AG08396 (cell line): ENCODE measurements at places on chromosomes 5 and 9.

DNA sequence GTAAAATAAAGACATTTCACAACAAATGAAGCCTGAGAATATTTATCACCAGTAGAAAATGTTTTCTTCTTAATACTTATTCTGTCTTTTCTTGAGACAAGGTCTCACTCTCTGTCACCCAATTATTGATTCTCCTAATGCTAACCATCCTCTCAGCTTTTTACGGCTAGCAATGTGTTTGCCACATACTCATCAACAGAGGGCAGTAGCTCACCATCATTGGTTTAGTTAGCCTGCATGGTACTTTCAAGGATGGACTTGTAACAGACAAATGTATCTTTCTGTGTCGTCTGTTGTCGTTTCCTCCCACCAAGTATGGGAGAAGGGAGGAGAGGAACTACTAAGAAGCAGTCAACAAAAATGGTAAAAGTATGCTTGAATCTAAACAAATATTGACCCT is 5.9 kb upstream of the ACO1 start:
- DNase-seq = peak; percentile 69

- DNase-seq = no peak
Observed at GRCh38 chr5:60274747-60275146, 381.2 kb upstream of the PDE4D start.

- DNase-seq = no peak
Observed at GRCh38 chr5:131758520-131758900, 38.3 kb downstream of the FNIP1 start.

DNA sequence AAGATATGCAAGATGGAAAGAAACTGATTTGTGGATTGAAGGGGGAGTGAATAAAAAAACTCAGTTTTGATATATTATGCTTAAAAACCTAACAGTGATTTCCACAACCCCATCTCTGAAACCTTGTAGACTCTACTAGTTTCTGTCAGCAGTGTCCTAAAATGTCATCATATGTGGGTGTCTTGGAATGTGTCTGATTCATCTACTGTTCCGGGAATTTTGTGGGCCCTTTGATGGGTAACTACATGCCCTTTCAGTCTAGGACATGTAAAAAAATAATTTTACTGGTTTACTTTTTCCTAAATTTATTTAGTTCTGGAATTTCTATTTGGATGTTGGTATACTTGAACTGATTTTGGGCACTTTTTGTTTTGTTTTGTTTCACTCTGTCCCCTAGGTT is 118.9 kb upstream of the NMUR2 start:
- no peak for DNase-seq

- peak; percentile 55 for DNase-seq
Observed at GRCh38 chr9:88775037-88775471, 216.2 kb upstream of the S1PR3 start.

DNA sequence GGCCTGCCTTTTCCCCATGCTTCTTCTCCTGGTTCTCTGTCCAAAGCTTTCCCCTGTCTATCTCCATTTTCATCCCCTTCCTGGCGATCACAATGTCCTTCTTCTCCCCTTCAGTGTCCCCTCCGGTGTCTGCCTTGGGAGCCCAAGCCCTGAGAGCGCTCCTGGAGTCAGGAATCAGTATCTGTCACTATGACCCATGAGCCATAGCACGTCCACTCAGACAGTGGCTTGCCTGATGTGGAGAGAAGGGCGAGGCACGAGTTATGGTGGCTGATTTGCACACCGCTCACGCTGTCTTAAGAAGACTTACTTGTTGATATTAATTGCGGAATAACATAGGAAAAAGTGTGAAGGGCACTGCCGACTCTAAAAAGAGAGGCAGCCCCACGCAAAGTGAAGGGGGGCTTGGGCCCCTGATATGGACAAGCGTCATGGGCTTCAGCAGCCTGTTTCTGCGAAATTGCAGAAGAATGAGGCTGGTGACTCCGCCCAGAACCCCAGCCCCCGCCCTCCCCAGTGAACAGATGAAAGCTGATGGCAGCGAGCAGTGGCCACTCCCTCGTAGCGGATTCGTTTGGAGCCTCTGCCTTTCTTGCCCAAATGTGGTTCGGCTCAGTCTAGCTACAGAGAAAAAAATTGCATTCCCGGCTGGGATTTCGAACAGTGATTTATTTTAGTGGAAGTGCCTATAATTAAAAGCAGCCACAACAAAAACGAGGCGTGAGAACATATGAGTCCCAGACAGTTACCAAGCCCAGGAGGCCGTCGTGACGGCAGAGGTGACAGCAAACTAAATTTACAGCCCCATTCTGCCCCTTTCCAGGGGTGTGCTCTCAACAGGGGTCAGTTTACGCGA is 149.8 kb downstream of the ICE1 start:
- DNase-seq = no peak

GRCh38 chr9:130137641-130138081 is 34.5 kb upstream of the NCS1 start:
- no peak for DNase-seq

GRCh38 chr9:26243726-26244125 is 565.5 kb upstream of the TUSC1 start:
- peak; percentile 10 for DNase-seq

DNA sequence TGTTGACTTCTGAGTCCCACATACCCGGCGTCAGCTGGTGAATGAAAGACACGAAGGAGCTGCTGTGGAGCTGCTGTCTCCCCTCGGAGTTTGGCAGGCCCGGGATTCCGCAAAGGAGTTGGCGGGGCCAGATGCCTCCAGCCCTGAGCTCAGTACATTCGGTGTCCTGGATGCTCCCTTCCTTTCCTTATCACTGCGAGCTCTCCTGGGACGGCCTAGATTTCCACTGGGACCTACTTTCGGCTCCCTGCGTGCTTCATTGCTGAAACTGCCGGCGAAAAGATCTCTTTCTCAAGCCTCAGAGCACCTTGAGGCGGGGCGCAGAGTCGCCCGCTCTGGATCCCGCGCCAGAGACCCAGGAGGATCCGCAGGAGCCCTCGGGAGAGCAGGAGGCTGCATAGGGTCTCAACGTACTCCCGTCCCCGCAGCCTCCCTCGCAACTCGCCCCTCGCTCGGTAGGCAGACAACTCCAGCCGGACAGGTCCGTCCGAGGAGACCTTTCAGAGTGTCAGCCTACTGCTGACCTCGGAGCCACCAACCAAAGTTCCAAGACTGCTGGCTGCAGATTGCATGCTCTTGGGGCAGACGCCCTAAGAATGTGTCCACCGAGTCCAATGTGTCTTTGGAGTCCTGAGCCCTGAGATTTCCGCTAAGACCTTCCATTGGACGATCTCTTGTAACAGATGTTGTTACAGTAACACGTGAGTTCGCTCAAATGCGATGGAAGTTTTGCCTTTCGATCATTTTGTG is 6.1 kb downstream of the ANXA2R start:
- DNase-seq = no peak
